ENCODE measurements at places on chromosomes 6 and 20. TPM values are rescaled to one million over a fixed set of nuclear protein-coding genes. Genes with fewer than 3 reads are reported as not detected.

ZSCAN9 gene
- total RNA-seq: 8.7 TPM

GRCh38 chr6:80872199-80872950, 765.9 kb downstream of the BCKDHB start:
- no peak for DNase-seq

SMIM29 gene
- total RNA-seq: 22.7 TPM

NKX2-4 gene
- not detected for total RNA-seq

HLA-DRA gene
- 99.0 TPM for total RNA-seq

STMND1 gene
- not detected for total RNA-seq

RCAN2 gene
- total RNA-seq: 352 TPM

DNA sequence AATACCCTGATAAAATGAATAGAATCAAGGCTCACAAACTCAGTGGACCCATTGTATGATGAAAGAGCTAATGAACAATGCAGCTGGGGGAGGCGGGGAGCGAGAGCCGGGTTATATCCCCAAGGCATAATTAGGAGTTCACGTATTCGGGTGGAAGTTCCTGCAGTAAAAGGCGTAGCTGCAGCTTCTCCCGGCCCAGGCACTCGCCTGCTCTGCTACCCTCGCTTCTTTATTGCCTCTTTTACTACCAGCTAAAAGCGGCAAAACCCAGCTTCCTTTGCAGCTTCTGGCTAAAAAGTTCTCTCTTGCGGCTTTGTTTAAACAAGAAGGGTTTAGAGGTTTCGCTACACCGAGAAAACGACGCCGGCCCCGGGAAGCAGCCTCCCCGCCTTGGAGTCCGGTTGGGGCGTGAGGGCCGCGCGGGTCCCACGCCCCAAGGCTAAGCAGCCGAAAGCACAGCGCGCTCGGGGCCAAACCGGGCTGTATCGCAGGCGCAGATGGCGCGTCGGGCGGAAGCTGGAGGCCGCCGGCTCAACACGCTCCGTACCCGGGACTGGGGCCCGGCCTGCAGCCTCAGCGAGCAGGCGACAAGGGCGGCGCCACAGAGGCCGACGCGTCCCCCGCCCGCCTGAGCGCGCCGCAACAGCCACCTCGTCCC, 1.6 kb downstream of the ZBTB2 start:
- peak; percentile 66 for DNase-seq

DNA sequence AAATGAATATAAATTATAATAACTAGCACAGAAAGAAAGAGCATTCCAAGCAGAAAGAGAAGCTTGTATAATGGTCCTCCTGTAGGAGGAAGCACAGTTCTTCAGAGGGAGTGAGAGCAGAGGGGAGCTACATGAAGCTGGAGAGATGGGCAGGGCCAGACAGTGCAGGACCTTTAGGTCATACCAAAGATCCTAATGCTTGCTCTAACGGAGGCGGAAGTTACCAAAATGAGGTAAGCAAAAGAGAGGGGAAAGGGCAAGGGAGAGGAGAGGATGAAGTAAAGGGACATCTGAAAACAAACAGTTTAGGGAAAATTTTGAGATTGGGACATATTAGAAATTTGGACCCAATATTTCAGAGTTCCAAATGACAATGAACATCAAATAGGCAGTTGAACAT, 50.2 kb downstream of the HBS1L start:
- DNase-seq: no peak

POPDC3 gene
- 37.4 TPM for total RNA-seq

UNC5CL gene
- total RNA-seq: 0.25 TPM

GRCh38 chr20:2320813-2321658, 25.2 kb downstream of the TGM3 start:
- no peak for DNase-seq

DNA sequence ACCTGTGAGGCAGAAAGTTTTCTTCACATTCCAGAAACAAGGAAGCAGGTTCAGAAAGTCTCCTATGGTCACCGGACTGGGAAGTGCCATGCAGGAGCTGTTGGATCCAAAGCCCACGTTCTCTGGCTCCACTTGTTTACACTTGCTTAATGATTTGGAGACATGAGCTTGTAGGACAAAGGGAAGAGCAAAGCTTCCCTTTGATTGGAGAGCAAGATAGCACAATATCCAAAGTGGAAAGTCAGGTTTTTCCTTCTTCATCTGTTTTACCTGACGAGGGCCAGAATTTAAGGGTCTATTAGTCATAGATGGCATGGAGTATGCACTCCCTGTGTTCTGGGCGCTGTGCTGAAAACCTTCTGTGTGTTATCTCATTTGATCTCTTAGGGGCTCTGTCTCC, 81.2 kb downstream of the PDE7B start:
- no peak for DNase-seq

DNA sequence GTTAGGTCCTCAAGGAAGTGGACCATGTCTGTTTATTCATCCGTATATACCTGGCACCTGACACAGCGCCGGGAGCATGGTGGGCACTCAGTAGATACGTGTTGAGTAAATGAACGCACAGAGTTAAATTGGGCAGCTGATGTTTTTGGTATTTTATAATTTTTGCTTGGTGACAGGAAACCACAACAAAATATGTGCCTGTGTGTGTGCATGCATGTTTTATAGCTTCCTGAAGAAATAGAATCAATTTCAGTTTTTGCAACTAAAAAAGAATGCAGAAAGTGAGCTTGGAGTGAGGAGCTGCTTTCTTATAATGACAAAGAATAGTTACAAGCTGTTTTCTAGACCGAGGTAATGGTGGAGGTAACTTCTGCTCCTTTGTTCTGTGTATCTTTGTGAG, 91.4 kb downstream of the PLCB4 start:
- DNase-seq: no peak

- peak; percentile 48 for DNase-seq
Observed at GRCh38 chr20:47792021-47792618, 6.8 kb upstream of the SULF2 start.

GRCh38 chr6:11198663-11199603, 33.5 kb downstream of the NEDD9 start:
- no peak for DNase-seq

DNA sequence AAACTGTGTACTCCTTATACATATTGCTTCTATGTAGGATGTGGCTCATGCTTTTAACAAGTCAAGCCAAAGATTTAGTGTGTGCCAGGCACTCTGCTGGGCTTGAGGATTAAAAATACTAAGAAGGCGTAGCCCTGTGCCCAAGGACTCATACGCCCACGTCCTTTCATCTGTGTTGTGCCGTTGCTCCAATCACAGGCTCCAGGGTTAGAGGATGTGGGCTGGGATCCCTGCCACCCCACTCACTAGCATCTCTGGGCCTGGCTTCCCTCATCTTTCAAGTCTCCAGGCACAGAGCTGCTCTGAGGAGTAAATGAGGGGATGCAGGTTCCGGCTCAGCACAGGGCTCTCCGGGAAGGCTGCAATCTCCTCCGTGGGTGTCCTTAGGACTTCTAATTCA, 214.2 kb downstream of the SYNDIG1 start:
- DNase-seq: no peak

- no peak for DNase-seq
Observed at GRCh38 chr6:105591053-105591452, 188.2 kb upstream of the PREP start.

DNA sequence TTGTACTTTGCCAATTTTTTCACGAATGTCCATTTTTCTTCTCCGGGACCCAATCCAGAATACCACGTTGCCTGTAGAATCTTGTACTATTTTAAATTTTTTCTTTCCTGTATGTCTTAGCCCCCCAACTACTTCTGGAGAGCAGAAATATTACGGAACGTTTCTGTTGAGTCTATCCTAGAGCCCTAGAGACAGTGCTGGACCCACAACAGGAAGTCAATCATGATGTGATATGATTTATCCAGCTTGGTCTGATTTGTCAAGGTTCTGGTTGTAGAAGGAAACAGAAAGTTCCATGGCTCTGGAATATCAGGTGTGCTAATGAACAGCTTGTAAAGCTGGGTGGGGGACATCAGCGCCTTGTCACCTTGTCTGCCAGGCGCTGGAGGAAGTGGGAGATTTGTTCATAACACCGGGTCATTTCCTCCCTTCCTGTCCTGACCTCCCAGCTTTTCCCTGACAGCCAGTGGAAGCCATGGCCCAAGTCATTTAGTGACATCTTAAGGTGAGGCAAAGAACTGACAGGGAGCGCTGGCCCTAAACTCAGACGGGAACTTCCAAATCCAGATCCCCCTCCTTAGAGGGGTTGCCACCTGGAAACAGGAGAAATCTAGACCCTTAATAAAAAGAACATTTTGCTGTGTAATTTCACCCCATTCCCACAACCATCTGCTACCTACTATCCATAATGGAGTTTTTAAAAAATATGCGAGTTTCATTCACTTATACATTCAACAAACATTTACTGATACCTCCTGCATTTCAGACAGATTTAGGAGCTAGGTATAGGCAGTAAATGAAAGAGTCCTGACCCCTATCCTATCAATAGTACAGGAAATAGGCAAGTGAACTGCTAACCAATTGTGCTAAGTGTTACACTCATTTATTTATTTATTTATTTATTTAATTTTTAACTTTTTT, 130.5 kb downstream of the ZFP64 start:
- DNase-seq: no peak

GRCh38 chr6:42440778-42441696, 10.7 kb downstream of the TRERF1 start:
- DNase-seq: no peak

DNA sequence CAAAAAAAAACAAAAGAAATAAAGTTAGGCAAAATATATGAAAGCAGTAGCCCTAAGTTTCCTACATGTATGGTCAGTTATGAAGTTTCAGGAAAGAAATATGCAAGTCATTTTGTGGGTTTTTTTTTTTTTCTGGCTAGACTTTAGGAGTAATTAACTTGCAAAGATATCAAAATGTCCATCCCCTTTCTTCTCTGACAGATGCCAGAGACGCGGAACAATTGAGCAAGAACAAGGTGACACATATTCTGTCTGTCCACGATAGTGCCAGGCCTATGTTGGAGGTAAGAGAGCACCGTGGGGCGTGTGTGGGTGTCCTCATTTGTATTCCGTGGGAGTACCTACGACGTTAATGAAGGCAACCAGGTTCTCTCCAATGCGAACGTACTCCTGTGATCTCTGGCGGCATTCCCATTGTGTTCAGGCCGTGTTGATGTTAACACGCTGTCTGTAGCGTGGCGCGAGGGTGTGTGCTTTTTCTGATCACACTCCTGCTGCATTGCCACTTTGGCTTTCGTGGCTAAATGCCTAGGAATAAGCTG, 19.5 kb downstream of the DUSP22 start:
- peak; percentile 52 for DNase-seq

DNA sequence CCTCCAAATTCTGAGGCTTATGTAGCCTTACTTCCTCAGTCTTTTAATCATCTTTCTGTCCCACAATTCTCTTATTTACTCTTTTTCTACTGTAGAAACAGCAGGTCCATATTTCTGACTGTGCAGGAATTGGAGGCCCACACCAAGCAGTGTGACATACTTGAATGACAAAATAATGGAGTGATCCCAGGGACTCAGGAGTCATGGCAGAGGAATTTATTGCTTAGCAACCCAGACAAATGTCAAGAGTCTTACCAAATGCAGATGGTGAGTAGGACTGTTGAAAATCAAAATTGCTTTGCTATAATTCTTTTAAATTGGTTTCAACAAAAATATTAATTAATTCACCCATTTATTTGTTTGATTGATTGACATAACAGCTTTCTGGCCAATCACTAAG, 59.9 kb downstream of the HTR1B start:
- no peak for DNase-seq

Measured in heart right ventricle (tissue), 16 donors.